Effector memory CD4-positive, alpha-beta T cell (primary cell): ENCODE measurements at places on chromosomes 11 and 22.

GRCh38 chr11:67648140-67648795 is 2.3 kb downstream of the ACY3 start:
- DNase-seq: no peak

DNA sequence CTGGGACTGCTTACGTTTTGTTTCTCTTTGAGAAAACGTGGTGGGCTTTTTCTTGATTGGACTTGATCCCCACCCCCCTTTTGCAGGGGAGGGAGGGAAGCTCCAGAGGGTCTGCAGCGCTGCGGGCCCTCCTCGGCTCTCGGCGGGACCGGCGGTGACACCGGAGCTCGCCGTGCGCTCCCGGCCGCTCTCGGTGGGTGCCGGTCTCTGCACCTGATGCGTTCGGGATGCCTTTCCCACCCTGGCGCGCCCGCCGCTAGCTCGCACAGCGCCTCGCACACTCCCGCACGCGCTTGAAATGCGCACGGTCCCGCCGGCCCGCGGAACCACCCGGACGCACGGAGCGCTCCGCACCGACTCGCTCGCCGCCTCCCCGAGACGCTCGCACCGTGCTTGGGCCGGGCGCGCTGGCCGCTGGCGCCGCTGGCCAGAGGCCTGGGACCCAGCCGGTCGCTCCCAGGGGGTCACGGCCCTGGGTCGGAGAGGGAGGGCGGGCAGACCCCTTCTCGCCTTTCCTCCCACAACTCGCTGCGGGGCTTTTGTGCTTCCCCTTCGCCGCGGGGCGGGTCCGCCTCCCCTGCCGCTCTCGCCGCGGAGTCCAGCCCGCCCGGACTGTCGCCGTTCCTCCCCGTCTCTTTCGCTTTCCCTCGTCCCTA is 1.0 kb downstream of the ZBTB16 start:
- DNase-seq: no peak

DNA sequence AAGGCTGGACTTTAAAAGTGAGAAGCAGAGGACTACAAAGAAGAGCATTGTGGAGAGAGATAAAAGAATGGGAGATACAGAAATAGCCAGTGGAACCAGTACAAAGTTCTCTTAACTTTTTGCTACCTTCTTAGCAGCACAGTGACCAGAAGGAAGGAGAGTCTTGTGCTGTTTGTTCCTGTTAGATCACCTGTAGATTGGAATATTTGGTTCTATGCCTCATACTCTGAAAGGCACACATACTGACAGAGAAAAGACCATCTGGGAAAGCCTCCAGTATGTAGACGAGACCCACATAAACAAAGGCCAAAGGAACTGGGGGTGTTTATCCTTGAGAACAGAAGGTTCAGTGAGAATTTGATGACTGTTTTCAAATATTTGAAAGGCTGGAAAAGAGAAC is 18.7 kb downstream of the RNF141 start:
- no peak for DNase-seq

DNA sequence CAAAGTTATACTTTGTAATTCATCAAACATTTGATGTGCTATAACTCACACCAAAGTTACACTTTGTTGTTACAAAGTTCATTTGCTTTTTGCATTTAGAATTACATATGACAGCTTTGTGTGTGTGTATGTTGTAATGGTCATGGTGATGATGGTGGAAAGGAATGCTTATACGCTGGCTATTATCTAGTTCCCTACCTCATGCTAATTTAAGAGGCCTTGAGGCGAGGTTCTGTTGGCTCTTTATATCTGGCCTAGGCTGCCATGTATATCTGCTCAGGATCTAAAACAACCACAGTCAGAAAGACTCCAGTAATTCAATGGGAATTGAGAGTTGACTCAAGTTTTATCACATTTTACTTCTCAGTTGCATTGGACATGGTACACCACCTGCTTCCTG is 123.4 kb downstream of the SLC17A6 start:
- DNase-seq: no peak

DNA sequence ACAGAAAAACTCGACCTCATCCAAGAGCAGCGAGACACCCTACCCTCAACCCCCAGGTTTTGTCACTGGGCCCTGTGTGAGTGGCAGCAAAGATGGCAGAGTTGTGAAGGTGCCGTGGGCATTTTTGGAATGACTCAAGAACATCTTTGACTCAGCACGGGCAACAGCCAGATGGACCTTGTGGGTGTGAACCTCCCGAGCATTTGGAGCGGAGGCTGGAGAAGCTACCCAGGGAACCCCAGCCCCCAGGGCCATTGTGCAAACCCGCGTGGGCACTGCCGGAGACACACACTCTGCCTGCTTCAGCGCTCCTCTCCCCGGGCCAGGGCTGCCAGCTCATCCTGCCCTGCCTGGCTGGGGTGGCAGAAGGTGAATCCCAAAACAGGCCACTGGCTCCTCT is 66.1 kb downstream of the PANX1 start:
- no peak for DNase-seq
